Activated T-helper 17 cell treated with anti-CD3 and anti-CD28 coated beads, Interleukin-2, amount 50 U/mL, for 72 hours (primary cell): ENCODE measurements at places on chromosomes 5 and 9. TPM values are rescaled to one million over a fixed set of nuclear protein-coding genes. Genes with fewer than 3 reads are reported as not detected.

Gene PTPRD
- 0.04 TPM for total RNA-seq

Gene LCN2
- total RNA-seq = not detected

Gene GABRP
- not detected for total RNA-seq

Gene SLC46A2
- not detected for total RNA-seq

Gene UBLCP1
- total RNA-seq = 24.7 TPM

Gene DCTN4
- 41.9 TPM for total RNA-seq

Gene LCN6
- total RNA-seq = not detected
